Activated CD4-positive, alpha-beta T cell treated with anti-CD3 and anti-CD28 coated beads, Interleukin-2, amount 10 ng/mL, durations not matched to agents 7 days and 5 days (primary cell): ENCODE measurements at places on chromosomes 2 and 18.

DNA sequence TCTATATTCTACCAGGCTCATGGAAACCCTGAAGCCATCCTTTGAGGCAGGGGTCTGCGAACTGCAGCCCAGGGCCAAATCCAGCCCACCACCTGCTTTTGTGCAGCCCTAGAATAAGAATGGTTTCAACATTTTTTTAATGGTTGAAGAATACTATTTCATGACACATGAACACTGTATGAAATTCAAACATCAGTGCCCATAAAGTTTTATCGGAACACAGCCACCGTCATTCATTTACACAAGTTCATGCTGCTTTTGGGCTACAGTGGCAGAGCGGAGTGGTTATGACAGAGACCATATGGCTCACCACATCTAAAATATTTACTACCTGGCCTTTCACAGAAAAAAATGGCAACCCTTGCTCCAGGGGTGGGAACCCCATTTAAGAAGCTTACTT lies 124.2 kb upstream of the EPAS1 start:
- H3K27me3 ChIP-seq: no peaks in the 10 kb centered on the region
- no peak for DNase-seq
- no peak overlapping the region for H3K4me3 ChIP-seq

- peaks cover 1% of the 10 kb centered on the region for H3K27me3 ChIP-seq
- no peak for DNase-seq
- H3K27ac ChIP-seq: no peak overlapping the region
- peaks cover 12% of the 10 kb centered on the region for H3K36me3 ChIP-seq
- peaks cover 30% of the 10 kb centered on the region for H3K4me1 ChIP-seq
- no peak overlapping the region for H3K4me3 ChIP-seq
Measured at GRCh38 chr2:69890881-69891280, 2.9 kb upstream of the SNRNP27 start.

GRCh38 chr2:80255918-80256781 lies 48.4 kb downstream of the LRRTM1 start:
- no peak overlapping the region for H3K4me3 ChIP-seq
- no peaks in the 10 kb centered on the region for H3K4me1 ChIP-seq
- no peak for DNase-seq
- no peaks in the 10 kb centered on the region for H3K27me3 ChIP-seq

- no peaks in the 10 kb centered on the region for H3K27me3 ChIP-seq
- no peak overlapping the region for H3K27ac ChIP-seq
- H3K4me3 ChIP-seq: no peak overlapping the region
- no peaks in the 10 kb centered on the region for H3K36me3 ChIP-seq
- H3K4me1 ChIP-seq: no peaks in the 10 kb centered on the region
Measured at GRCh38 chr2:8893474-8893873, 56.1 kb upstream of the KIDINS220 start.

DNA sequence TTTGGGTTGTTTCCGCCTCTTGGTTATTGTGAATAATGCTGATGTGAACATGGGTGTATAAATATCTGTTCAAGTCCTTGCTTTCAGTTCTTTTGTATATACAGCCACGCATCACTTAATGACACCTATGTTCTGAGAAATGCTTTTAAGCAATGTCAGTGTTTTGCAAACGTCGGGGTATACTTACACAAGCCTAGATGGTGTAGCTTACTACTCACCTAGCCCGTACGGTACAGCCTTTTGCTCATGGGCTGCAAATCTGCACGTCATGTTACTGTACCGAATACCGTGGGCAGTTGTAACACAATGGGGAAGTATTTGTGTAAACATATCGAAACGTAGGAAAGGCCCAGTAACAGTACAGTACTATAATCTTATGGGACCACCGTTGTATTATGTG lies 12.4 kb downstream of the RALB start:
- H3K27me3 ChIP-seq: no peaks in the 10 kb centered on the region
- no peak overlapping the region for H3K4me3 ChIP-seq
- H3K36me3 ChIP-seq: peaks cover 25% of the 10 kb centered on the region
- peaks cover 26% of the 10 kb centered on the region for H3K4me1 ChIP-seq

DNA sequence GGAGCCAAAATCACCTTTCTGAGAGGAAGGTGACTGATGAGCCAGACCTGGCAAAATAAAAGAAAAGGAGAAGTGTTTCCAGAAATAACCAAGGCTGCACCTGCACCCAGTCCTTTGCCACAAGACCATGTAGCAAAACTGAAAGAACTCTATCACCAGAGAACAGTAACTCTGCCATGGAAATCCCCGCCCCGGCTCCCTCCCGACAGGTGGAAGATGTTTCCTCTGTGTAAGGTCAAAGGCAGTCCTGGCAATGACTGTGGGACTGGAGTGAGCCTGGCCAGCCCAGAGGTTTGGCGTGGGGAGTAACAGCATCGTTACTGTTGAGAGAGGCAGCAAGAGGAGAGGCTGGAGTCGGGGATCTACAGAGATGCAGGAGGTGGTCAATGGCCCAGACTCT lies 42.3 kb downstream of the SPRED2 start:
- H3K27ac ChIP-seq: no peak overlapping the region
- no peaks in the 10 kb centered on the region for H3K27me3 ChIP-seq
- H3K4me3 ChIP-seq: peak overlapping the region; percentile 56

GRCh38 chr2:31049264-31049663 lies 89.0 kb downstream of the GALNT14 start:
- no peaks in the 10 kb centered on the region for H3K36me3 ChIP-seq
- DNase-seq: no peak
- H3K4me3 ChIP-seq: no peak overlapping the region

GRCh38 chr2:207333599-207334300 lies 168.0 kb upstream of the KLF7 start:
- no peaks in the 10 kb centered on the region for H3K27me3 ChIP-seq
- no peaks in the 10 kb centered on the region for H3K36me3 ChIP-seq
- no peak for DNase-seq
- H3K27ac ChIP-seq: peak overlapping the region; percentile 54
- peaks cover 80% of the 10 kb centered on the region for H3K4me1 ChIP-seq
- no peak overlapping the region for H3K4me3 ChIP-seq
